ENCODE measurements at places on chromosomes 7 and 10.

DNA sequence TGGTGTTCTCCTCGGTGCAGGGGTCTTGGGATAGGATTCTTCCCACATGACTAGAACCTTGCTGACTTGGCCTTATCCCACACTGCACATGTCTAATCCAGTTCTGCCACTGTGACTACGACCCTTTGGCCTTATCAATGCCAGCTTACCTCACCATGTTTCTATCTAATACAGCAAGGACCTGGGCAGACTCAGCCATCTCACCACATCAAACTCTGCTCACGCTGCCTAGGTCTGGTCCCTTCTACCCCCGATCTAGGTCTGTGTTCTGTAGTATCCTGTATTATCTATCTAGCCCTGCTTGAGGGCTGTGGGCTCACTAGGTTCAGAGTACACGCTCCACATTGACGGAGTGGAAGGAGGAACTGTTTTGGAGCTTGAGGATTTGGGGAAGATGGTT lies 282.4 kb downstream of the HPSE2 start:
- no peak for DNase-seq

DNA sequence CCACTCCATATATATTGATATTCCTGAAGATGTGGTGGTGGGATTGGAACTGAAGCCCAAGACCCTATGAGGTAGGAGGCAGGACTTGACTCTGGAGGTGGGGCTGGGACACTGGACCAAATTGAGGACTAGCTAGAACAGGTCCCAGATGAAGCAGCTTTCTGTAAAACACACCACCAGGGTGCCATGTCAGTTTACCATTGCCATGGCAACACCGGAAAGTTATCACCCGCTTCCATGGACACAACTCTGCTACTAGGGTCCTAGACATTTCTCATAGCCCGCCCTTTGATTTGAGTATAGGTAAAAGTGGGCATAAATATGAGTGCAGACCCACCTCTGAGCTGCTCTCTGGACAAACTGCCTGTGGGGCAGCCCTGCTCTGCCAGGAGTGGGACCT lies 490.5 kb upstream of the PFKP start:
- no peak for DNase-seq

DNA sequence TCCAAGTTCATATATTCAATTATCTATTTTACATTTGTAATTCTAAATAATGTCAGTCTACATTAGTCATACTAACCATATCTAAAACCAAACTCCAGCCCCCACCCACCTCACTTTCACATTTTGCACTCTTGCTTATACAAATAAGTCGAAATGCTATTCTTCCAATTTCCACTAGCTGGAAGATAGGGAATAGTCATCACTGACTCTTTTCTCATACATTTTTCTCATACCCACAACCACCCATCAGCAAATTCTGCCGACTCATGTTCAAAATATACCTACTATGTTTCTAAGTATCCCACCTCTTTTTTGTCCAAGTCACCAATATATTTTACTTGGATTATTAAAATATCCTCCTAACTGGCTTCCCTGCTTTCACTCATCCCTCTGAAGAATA lies 93.2 kb upstream of the DGKB start:
- no peak for DNase-seq

- no peak for DNase-seq
Measured at GRCh38 chr7:106037489-106038176, 74.5 kb downstream of the SYPL1 start.

DNA sequence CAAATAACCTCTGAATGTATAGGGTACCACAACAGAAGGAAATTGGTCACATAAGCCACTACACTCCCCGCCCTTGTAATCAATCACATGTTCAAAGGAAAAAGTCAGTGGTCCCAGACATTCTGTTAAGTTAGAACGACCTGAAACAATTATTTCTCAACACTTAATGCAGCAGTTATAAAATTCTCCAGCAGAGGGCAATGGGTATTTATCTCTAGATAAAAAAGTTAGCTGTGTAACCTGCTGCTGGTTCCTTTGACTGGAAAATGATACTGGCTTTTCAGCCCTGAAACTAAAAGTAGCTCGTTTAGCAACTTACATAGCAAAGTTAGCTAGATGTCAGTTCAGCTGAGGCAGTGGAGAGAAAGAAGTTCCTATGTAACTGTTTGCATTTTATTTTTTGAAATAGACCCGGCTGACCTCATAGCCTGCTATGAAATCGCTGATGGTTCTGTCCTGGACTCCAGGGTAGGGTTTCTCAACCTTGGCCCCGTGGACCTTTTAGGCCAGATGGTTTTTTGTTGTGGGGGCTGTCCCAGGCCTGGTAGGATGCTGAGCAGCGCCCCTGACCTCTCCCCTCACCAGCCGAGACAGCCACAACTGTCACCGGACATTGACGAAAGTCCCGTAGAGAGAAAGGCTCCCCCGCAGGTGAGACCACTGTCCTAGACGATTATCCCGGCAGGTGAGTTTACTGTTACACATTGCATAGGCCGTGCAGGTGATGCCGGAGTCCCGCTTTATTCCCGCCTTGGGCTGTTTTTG lies 40.2 kb upstream of the PROSER2 start:
- DNase-seq = no peak

DNA sequence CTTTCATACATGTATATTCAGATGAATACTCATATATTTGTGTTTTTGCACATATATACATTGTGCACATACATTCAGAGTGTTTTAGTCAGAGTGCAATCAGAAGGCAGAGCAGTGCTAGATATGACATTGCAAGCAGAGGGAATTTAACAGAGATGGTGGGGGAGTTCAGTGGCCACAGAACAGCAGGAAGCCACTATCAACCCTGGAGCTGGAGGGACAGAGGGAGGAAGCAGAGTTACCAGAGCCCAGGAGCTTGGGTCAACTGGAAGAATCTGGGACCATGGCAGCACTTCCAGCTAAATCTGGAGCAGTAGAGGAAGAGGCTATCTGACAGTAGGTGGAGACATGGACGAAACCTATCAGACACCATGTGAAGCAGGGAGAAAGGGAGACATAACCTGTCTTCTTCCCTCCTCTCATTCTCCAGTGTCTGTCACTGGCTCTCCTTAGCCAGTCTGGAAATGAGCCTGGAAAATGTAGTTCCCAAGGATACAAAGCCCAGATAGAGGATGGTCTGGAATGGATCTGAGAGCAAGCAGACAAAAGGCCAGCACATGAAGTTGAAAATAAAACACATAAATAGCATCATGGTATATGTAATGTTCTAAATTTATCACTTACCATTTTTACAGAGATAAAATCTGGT lies 33.6 kb upstream of the HERPUD2 start:
- DNase-seq = no peak

- no peak for DNase-seq
Measured at GRCh38 chr10:62456611-62457101, 82.5 kb downstream of the ZNF365 start.

DNA sequence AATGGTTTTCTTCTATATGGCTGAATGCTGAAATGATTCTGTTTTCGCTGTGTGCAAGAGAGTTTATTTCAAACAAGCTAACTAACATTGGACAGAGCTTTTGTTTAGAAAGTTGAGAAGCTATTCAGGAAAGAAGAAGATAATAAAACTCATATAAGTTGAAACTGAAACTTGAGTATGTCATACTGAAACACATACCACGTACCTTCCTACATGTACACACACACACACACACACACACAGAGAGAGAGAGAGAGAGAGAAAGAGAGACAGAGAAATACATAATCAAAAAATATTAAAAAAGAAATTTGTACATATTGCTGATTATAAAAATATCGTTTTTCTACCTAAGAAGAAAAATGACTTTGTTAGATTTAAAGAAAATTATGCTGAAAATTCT lies 561.9 kb upstream of the KCND2 start:
- no peak for DNase-seq

- DNase-seq = no peak
Measured at GRCh38 chr7:82675396-82675795, 231.8 kb upstream of the CACNA2D1 start.

DNA sequence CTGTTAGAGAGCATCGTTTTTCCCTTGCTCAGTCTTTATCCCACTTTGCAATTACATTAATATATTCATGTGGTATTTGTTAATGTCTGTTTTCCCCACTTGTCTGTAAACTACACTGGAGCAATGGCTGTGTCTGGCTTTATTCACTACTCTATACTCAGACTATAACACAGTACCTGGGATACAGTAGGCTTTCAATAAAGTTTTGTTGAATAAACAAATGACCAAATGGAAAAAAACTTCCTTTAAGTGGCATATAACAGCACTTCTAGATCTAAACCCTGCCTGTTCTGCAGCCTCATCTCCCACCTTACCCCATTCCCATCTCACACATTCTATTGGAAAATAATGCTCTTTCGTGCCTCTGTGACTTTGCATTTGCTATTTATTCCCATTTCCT lies 57.3 kb upstream of the SPOCK2 start:
- no peak for DNase-seq

GRCh38 chr7:20197837-20198236 lies 19.3 kb downstream of the MACC1 start:
- DNase-seq = no peak

DNA sequence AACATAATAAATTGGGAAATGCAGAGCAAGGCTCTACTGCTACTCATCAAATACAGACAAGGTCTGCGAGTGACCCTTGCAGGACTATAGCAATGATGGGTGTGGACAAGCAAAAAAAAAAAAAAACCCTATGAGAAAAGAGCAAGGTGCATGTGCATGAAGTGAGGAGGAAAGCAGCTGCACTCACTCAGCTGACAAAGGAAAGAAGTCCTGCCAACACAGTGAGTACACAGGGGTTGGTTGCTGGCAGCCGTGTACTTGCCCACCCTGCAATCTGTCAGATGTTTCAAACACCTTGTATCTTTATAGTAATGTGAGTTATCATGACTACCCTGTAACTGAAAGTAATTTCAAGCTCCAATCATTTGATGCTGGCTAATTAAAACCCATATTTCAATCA lies 20.5 kb downstream of the CHCHD3 start:
- no peak for DNase-seq

- no peak for DNase-seq
Measured at GRCh38 chr7:31234836-31235605, 105.5 kb downstream of the NEUROD6 start.

GRCh38 chr7:41731493-41732435 lies 28.9 kb upstream of the INHBA start:
- DNase-seq = no peak

GRCh38 chr7:20146451-20146850 lies 70.7 kb downstream of the MACC1 start:
- no peak for DNase-seq

- DNase-seq = no peak
Measured at GRCh38 chr10:59879363-59879913, 26.9 kb downstream of the CCDC6 start.

Measured in CD8-positive, alpha-beta T cell (primary cell).